Stimulated activated CD4-positive, alpha-beta T cell treated with anti-CD3 and anti-CD28 coated beads, Interleukin-12 subunit alpha, Interleukin-12 subunit beta, amount 100 ng/mL, for 4 hours (primary cell): ENCODE measurements at places on chromosomes 6 and 20.
A peak's percentile ranks its signal among the peaks of the same experiment; 100 is the strongest.

DNA sequence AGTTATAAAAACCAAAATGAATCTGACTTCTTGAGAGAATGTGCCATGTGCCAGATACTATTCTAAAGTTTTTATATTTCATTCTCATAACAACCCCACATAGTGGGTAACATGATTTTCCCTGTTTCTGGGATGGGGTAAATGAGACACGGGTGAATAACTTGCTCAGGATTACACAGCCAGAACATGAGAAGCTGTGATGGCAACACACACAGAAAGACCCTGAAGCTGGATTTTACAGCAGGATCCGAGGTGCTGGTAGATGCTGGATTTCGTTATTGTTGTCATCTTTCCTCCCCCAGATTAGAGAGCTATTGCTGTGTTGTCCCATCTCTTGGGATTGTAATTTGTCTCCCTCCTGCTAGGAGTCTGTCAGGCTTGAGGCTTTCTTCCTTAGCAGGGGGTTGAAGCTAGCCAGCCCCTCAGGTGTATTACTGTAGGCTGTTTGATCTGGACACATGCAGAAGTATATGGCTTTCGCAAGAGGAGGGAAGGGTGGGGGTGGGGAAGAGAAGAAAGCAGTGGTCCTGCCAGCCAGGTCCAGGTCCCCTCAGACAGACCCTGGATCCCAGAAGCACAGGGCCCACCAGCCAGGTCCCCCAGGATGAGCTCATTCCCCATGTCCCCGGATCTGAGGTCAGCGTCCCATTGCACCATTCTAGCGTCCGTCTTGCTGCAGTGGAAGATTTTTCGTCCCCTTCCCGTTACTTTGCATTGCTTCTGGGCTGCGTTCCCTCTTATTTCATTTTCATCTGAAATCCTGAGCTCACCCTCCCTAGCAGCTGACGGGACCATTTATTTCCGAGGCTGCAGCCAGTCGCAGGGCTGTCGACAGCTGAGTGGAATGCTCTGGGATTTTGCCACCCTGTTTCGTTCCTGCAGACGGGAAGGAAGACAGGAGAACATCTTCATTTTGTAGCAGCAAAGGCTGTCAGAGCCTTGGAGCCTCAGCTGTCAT, 7.3 kb upstream of the KCNG1 start:
- no peak for DNase-seq

DNA sequence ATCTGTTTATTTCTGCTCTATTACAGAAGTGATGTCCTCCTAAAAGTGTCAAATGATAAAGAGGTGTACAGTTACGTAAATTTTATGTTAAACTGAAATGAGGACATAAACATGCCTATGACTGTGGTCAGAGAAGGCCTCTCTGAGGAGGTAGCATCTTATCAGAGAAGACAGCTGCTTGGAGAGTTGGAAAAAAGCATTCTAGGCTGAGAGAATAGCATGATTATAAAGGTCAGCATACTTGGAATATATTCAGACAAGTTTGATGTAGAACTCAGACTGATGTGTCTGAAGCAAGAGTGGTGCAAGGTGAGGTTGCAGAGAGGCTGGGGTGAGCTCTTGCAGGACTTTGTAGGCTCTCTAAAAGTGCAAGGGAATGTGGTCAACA, 3.1 kb upstream of the PCNA start:
- no peak for DNase-seq

GRCh38 chr6:149028767-149029405, 282.1 kb downstream of the UST start:
- peak; percentile 47 for DNase-seq

DNA sequence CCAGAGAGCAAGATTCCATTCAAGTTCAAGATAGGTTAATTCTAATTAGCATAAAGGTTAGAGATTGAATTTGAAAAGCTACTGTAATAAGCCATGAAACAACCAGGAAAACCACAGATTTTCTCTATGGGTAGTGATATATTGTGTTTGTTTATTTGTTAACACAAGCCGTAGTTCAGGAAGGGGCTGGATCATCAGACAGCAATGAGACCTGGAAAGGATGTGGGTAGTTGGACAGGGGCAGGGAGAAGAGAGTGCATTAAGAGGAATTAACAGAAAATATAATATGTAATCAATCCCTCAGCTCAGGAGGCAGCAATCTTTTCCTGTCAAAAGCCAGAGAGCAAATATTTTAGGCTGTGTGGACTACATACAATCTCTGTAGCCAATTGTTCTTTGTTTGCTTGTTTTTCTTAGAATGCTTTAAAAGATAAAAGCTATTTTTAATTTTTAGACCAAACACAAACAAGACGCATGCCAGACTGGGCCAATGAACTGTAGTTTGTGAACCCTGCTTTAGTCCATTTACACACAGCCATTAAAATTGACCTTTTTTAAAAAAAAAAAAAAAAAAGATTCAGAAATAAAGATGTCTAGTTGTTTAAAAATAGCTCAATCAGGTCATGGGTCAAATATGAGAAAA, 398.7 kb upstream of the MARCKS start:
- DNase-seq = no peak

- no peak for DNase-seq
Measured at GRCh38 chr20:20843982-20844381, 131.5 kb upstream of the RALGAPA2 start.

DNA sequence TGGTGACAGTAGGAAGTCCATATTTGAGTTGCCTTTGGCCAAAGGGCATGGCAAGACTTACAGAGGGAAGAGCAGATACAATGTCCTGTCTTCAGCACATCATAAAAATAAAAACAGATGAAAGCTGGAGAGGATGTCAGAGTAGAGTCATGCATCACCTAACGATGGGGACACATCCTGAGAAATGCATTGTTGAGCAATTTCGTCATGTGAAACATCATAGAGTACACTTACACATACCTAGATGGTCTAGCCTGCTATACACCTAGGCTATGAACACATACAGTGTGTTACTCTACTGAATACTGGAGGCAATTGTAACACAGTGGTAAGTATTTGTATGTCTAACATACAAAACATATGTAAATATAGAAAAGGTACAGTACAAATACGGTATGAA, 75.6 kb downstream of the VEGFA start:
- DNase-seq = no peak

GRCh38 chr6:106360410-106360988, at the start of gene CRYBG1:
Gene CRYBG1 (plus strand): TSS chr6:106360717. CDS start chr6:106360909, 192 bp downstream.
- peak; percentile 61 for DNase-seq

DNA sequence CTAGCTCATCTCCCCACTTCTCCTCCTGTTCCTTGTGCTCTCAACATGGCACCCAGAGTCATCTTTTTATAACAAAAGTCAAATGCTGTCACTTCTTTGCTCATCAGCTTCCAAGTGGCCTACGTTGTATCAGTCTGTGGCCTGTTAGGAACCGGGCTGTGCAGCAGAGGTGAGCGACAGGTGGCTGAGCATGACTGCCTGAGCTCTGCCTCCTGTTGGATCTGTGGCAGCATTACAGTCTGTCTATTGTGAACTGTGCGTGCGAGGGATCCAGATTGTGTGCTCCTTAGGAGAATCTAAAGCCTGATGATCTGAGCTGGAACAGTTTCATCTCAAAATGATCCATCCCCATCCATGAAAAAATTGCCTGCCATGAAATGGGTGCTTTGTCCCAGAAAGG, 129.6 kb downstream of the FNDC1 start:
- DNase-seq = no peak

DNA sequence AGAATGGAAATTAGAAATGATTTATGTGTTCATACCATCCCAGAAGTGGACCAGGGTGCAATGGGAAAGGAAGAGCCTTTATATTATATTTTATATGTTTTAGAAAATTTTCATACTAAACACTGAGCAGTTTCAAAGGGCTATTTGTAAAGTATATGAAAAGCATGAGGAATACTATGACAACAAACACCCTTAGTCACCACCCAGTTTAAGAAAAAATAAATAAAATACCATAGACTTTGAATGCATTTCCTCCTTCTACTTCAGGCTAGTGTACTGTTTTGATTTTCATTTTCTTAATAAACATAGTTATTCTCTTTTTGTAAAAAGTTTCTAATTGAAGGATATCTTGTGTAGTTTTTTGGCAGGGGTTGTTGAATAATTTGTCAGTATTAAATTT, 191.1 kb downstream of the PLCB4 start:
- DNase-seq = no peak

DNA sequence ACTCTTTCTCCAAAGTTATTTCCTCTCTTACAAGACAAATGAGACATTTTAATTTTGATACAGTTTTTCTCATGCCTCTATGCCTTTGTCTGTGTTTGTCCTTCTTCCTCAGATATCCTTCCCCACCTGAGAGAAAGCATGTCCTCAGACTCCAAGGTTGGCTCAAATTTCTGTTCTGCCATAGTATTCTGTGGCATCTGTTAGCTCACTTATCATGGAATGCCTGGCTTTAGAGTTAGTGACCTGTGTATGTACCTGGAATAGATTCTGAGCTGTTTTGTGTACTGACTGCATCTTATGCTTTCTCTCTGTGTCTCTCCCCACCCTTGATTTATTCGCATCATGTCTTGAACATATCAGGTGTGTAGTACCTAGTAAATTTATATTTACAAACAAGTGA, 90.0 kb downstream of the CENPW start:
- DNase-seq = no peak

DNA sequence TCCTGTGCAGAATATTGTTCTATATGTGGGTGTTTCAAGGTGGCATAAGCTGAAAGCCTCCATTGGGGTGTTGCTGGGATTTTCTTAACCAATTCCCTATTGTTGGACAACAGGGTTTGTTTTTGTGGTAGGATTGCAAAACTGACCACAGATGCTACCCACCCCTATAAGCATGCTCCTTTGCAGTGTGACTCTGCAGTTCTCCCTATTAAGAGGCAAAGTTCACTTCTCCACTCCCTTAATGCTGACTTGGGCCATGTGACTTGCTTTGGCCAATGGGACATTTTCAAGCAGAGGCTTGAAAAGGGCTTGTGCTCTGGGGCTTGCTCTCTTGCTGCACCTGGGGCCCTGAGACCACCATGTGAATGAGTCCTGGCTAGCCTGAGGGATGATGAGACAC, 8.5 kb upstream of the ANGPT4 start:
- DNase-seq = no peak

- DNase-seq = no peak
Measured at GRCh38 chr6:137731960-137732616, 135.0 kb upstream of the TNFAIP3 start.

DNA sequence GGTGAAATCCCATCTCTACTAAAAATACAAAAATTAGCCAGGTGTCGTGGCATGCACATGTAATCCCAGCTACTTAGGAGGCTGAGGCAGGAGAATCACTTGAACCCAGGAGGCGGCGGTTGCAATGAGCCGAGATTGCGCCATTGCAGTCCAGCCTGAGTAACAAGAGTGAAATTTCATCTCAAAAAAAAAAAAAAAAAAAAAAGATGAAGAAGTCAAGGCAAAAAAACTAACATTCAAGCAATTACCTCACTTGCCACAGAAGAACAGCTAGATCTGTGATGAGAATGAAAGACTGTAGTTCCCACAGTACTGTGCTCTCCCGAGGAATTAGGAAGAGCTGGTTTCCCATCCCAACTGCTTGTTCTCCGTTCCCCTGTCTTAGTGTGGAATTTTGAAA, 144.7 kb upstream of the ECI2 start:
- no peak for DNase-seq

DNA sequence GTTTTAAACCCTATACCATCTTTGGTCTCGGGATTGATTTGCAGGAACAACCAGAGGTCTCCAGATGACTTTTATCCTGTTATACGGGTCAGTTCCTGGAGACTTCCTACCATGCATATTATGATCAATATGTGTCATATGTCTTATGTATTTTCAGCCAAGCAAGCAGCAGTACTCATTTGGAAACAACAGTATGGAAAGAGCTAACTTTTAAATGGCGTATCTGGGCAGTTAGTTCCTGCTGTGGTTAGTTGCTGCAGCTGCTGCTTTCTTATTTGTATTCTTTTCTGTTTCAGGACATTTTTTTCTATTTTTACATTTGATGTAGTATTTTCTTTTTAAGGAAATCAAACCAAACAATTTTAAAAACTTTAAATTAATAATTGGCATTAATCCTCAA, 207.5 kb downstream of the MANEA start:
- no peak for DNase-seq

- DNase-seq = no peak
Measured at GRCh38 chr20:4809707-4810106, 88.0 kb downstream of the PRND start.

DNA sequence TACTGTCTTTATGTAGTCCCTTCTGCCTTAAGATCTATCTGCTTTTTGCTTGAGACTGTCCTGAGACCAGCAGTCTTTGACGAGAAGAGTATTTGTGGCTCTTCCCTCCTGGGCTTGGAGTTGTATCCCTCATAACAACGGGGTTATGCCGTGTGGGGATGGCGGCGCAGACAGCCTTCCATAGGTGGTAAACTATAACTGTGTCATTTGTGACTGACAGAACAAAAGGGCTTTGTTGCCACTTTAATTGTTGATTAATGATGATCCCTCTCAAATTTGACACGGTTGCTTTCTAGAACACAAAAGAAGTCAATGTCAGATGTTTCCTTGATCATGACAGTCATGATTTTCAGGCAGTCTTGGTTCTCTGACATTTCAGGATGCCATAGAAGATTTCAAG, 196.6 kb downstream of the JARID2 start:
- no peak for DNase-seq

DNA sequence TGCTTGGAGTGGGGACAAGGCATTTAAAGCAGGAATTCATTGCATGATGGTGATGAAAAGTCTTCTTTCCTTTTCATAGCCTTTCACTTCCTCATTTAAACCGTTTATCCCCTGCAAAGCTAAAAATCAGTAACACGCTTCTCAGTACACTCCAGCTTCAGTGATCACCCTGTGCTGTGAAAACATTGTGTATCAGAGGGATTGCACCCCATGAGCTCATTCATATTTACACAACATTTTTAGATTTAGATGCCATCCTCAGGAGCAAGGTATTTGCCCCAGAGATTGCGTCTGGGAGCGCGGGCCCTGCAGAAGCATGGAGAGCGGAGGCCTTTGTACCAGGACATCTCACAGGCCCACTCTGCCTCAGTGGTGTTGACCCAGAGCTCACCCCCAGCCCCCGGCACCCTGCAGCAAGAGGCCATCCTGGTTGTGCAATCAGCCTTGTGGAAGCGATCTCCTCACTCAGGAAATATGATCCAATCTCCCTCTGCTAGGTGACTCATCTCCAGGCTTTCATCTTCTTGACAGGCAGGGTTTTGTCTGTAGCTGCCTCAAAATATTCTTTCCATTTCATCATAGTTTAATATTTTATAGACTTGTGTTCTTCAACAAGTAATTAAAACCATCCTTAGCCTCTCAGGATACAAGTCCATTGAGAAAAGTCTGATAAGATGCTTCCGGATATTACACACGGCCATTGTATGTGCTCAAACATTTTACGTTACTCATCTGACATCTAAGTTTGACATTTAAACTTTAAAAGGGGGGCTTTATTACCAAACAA, 38.9 kb upstream of the THBS2 start:
- DNase-seq = no peak

- DNase-seq = no peak
Measured at GRCh38 chr6:360764-361373, 30.7 kb upstream of the IRF4 start.
